Mucosa of gallbladder (tissue), 1 donor: ENCODE measurements at places on chromosomes 3 and 15. TPM values are rescaled to one million over a fixed set of nuclear protein-coding genes. Genes with fewer than 3 reads are reported as not detected.
A peak's percentile ranks its signal among the peaks of the same experiment; 100 is the strongest.

RLBP1 gene
- total RNA-seq: not detected

SAMD7 gene
- not detected for total RNA-seq

ROPN1 gene
- total RNA-seq: not detected

- DNase-seq: no peak
Observed at GRCh38 chr3:62679988-62680387, 195.2 kb downstream of the CADPS start.

DNA sequence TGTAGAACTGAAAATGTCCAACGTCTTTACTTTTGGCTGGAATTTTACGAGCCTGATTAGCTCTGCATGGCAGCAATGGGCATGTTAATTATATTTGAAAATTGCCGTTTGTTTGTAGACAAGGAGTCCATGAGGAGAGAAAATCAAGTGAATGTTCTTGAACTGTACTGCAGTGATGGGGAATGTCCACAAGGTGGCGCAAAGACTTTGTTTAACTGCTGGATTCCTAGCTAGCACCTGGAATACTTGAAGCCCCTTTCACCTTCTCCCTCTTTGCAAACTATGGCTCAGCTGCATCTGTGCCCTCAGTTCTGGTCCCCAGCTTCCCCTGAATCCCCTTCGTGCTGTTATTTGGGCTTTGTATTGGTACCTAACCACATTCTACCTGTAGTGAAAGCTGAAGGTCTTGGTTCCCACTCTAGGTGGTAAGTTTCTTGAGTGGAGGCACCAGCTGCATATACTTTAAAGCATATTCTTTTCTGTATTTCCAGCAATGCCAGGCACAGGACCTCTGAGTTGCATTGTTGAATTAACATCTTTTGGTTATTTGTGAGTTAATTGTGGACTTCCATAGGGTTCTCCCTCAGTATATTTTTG lies 25.3 kb downstream of the EXOG start:
- DNase-seq: peak; percentile 71

DNA sequence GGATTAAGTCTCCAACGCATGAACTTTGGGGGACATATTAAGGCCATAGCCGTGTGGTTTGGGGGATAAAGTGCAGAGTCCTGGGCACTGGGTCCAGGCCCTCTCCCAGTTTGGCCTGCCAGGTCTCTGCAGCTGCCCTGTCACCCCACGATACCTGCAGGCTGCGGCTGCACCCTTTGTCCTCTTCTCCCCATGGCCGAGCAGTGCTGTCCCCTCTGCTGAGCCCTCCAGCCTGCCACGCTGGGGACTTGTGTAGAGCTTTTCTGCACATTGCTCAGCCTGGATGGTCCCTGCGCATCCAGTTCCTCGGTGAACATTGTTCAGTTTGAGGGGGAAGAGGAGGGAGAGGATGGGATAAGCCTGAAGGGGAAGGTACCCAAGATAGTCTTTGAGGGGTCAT lies 167.2 kb downstream of the APBA2 start:
- no peak for DNase-seq

GRCh38 chr3:155010416-155010815 lies 69.7 kb upstream of the MME start:
- DNase-seq: no peak

DNA sequence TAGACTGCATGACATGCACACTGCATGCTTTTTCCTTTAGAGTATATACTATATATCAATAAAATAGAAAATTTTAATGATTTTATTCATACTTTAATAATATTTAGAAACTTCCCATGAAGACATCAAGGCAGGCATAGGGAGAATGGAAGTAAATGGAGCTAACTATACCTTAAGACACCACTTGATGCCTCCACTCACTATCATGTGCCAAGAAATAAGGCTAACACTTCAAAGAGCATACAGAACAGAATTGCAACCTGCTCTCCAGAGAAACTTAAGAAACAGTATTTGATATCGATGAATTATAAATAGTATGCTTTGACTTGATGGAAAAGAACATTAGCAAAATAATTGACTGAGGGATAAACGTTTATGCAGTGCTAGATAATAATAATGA lies 192.6 kb upstream of the MBNL1 start:
- no peak for DNase-seq

- no peak for DNase-seq
Observed at GRCh38 chr3:168847291-168847883, 751.7 kb upstream of the GOLIM4 start.
